ENCODE measurements at places on chromosomes 13 and 19.

DNA sequence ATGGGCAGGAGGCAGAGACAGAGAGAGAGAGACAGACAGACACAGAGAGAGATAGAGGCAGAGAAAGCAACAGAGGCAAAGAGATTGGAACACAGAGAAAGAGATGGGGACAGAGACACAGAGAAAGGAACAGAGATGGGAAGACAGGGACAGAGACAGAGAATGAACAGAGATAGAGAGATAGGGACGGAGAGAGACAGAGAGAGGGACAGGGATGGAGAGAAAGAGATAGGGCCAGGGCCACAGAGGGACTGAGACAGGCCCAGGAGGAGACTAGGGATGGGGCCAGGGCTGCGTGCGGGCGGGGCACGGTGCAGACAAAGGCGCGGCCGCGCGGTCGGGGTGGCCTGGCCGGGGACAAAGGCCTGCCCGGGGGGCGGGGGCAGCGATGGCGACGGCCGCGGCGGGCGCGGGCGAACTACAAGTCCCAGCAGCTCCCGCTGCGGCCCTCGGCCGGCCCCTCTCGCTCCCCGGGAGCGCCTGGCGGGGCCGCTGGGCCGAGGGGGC is at the start of gene ZNF358:
Gene ZNF358 (plus strand): TSS at position 459 of the 507 bp plus-strand sequence. CDS start 3,140 bp downstream, outside the sequence.
- DNase-seq, result peak; percentile 76

- no peak for DNase-seq
Measured at GRCh38 chr19:11251217-11251616, 11.1 kb downstream of the DOCK6 start.

- no peak for DNase-seq
Measured at GRCh38 chr19:6047256-6047655, 63.0 kb downstream of the RFX2 start.

DNA sequence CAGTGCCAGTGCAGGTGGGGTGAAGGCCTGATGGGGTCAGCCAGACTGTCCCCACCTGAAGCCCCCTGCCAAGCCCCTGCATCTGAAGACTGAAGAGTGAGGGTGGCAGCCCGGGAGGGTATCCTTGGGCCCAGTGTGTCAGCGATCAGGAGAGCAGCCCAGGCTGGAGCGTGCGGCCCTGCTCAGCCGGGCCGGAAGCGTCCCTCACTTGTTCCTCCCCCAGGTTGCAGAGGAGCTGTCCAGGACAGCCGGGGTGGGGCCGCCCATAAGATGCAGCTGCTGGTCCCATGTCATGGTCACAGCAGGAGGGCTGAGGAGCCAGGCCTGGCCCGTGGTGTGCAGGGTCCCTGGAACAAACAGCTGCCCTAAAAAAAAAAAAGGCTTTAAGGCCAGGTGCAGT is 55.4 kb downstream of the KDM4B start:
- DNase-seq, result no peak

DNA sequence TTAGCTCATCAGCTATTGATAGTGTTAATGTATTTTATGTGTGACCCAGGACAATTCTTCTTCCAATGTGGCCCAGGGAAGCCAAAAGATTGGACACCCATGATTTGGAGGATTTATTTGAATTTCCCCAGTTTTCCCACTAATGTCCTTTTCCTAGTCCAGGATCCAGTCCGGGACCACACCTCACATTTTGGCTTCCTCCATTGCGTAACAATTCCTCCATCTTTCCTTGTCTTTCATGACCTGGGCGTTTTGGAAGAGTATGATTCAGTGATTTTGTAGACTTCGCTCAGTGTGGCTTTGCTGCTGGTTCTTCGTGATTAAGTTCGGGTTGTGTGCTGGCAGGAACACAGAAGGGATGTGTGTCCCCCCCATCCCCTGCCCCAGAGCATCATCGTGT is 3.3 kb upstream of the ATP4A start:
- DNase-seq, result no peak

- no peak for DNase-seq
Measured at GRCh38 chr13:105406551-105406950, 1128.9 kb downstream of the EFNB2 start.

DNA sequence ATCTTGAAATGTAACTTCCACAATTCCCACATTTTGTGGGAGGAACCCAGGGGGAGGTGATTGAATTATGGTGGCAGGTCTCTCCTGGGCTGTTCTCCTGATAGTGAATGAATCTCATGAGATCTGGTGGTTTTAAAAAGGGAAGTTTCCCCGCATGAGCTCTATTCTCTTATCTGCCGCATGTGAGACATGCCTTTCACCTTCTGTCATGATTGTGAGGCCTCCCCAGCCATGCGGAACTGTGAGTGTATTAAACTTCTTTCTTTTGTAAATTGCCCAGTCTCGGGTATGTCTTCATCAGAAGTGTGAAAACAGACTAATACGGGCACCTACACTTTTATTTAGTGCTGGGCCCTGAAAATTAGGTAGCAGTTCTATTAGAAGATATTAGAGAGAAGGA is 45.8 kb downstream of the TNFSF13B start:
- DNase-seq, result no peak

DNA sequence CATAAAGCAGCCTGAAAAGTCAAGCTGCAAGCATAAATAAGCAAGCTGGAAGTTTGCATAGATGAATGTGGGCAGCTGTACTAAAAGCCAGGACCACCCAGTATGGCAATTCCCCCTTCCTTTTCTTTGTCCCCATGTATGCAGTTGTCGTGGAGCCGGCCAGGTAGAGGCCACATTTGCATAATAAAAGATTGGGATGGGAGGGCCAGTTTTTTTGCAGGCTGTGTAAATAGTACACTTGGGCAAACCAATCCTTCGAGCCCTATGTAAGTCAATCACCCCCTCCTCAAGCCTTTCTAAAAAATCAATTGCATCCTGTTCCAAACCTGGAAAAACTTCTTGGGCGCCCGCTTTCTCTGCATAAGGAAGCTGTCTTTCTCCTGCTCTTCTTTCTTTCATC is 13.1 kb upstream of the ZNF99 start:
- DNase-seq, result no peak

GRCh38 chr13:74243637-74244526 is 109.7 kb upstream of the KLF12 start:
- no peak for DNase-seq

- no peak for DNase-seq
Measured at GRCh38 chr13:77903435-77903834, 15.2 kb downstream of the EDNRB start.

GRCh38 chr13:48096670-48097069 is 1.8 kb upstream of the MED4 start:
- DNase-seq, result no peak

- peak; percentile 75 for DNase-seq
Measured at GRCh38 chr19:13104360-13104847, 1.7 kb upstream of the LYL1 start.

GRCh38 chr13:25990801-25991200 is 61.0 kb downstream of the SHISA2 start:
- DNase-seq, result no peak

All from head of caudate nucleus (tissue), 42 donors.